Stimulated activated naive CD4-positive, alpha-beta T cell (primary cell): ENCODE measurements at places on chromosomes 1 and 21.

GRCh38 chr1:221511797-221512196 lies 230.1 kb downstream of the DUSP10 start:
- no peak for DNase-seq

GRCh38 chr1:201171063-201172036 lies 17.1 kb upstream of the TMEM9 start:
- DNase-seq = no peak

DNA sequence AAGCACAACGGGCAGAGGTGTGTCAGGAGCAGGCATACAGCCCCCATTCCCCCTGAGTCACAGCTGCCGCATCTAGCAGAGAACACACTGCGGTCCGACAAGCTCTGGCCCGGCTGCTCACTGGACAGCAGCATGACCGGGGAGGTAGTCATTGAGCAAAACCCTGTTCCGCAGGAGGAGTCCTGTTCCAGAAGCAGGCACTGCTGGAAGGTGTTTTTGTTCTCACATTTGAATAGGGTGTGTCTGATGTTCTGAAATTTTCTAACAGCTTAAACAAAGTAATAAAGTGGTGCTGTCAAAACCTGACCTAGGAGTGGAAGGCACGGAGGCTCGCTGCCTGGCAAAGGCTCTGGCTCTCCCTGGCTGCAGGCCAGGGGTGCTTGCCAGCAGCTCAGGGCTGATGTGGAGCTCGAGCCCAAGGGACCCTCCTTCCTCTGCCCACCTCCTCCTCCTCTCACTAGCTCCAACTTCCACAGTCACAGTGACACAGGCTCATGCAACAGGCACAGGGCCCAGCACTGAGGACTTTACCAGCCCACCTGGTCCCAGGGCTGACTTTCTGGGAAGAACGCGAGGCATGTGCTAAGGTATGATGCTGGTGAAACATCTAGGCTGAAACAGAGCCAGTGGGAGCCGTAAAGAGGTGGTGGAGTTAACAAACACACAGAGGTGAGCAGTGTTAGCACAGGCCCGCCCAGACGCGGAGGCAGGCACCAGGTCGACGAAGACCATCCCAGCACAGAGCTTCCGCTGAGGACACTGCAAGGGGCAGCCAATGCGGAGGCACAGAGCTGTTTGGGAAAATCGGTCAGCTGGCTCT lies 118.6 kb upstream of the IFFO2 start:
- DNase-seq = no peak

GRCh38 chr21:28419811-28420210 lies 572.9 kb downstream of the LTN1 start:
- no peak for DNase-seq

DNA sequence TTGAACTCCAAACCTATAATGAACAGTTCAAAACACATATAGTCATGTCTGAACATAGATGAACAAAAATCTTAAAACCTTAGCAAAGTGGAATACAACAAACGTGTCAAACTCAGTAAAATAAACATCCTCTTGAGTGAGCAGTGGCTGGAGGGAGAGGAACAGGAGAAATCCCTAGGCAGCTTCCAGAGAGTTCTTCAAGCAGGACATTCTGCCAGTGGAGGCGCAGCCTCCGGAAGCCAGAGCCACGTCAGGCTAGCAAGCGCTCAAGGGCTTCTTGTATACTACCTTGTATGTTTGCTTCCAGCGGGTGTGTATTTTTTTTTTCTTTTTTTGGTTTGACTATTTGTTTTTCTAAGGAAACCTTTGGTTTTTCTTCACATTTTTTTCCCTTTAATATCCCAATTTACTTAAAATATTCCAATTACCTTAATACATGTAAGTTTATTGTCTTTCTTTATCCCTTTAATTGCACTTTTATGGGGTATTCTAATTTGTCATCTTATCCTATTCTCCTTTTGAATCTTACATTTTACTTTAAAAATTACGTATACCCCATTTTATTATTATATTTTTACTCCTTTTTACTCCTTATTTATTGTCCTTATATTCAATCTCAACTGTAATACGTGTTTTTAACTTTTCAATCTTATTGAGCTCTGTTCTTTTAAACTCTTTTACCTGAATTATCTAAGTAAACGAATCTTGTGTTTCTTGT lies 42.0 kb downstream of the COLGALT2 start:
- DNase-seq = no peak

DNA sequence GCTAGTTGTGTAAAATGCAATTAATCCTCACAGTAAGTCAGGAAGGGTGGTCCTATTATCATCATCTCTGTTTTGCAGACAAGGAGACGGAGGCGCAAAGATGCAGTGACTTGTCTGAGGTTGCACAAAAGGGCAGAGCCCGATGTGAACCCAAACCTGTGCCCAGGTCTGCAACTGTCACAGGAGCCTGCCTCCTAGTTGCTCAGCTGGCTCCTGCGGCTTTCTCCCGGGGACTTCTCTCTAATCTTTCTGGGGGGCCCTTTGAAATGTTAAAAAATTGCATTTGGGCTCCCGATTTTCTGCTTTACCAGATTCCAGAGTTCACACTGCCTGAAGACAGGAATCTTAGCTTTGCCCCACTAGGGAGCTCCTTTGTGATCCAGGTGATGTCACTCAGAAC lies 9.4 kb downstream of the CNR2 start:
- DNase-seq = no peak

- no peak for DNase-seq
Measured at GRCh38 chr1:67162954-67163353, 3.3 kb upstream of the IL23R start.

- no peak for DNase-seq
Measured at GRCh38 chr1:178954325-178954690, 71.4 kb upstream of the FAM20B start.

DNA sequence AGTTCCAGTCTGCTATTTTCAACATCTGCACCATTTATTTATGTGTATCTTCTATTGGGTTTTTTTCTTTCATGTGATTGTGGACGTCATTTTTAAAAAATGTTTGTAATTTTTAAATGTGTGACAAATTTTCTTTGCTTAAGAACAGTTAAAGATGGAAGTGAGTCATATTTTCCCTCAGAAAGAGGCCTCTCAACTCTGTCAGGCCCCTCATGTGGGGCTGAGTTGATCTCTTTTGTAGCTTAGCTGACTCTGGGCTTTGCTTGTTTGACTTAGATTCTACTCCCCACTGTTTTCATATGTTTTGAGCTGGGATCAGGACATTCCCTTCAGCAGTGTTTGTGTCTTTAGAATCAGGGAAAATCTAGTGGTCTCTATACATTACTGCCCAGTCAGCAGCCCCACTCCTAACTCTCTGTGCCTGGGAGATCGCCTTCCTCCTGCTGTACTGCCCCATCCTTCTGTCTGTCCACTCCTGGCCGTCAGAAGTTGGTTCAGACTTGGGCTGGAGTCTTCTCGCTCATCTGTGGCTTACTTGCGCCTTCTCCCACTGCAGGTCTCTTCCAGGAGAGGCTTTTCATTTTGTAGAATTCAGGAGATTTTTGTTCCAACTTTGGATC lies 137.4 kb downstream of the DYRK1A start:
- no peak for DNase-seq

DNA sequence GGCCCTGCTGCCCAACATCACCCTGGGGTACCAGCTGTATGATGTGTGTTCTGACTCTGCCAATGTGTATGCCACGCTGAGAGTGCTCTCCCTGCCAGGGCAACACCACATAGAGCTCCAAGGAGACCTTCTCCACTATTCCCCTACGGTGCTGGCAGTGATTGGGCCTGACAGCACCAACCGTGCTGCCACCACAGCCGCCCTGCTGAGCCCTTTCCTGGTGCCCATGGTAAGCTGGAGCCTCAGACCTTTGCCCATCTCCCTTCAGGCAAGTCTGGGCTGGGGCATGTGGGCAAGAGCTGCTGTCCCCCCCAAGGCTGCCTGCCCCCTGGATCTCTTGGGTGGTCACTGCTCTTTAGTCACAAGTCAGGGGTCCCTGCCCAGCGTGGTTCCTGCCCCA lies 8.8 kb upstream of the ZBTB48 start:
- DNase-seq = no peak

DNA sequence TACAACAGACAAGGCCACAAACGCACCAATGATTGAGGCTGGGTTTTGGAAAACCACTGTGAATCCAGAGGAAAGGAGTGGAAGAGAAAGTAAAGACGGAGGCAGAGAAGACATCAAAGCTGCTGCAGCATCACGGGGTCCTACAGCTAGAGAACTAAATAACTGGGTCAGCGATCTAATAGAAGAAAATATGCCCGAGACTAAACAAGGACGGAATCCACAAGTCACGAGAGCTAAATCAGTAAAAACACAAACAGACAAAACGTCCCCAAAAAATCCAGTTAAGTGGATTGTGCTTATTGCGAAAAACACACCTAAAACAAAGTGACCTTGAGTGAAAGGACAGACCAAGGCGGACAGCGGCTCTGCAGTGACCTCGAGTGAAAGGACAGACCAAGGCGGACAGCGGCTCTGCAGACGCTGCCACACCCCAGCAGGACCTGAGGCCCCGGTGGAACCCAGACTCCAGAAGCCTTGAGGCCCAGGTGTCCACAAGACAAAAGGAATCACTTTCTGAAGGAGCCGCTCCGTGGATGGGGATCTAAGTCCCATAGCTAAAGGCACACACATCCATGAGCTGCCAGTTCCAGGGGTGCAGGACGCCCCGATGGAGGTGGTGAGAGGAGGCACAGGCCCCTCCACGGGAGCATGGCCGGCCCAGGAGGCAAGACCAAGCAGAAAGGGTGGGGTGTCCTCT lies 6.0 kb downstream of the FTCD start:
- no peak for DNase-seq

GRCh38 chr1:246705368-246705767 lies 18.8 kb upstream of the SCCPDH start:
- DNase-seq = no peak

DNA sequence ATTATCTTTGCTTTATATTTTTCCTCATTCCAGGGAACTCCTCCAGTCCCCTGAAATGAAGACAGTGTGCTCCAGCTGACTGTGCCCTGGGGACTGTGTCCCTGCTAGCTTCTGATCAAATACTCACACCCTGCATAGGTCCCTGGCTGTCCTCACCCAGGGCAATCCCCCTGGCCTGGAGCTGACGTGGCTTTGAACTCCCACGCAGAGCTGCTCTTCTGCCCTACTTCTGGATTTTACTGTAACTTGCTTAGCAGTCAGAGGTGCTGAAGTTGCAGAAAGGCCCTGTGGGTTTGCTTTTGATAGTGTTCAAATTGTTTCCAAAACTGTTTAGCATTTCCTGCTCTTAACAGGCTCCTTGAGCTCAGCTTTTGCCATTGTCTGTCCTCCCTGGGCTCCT lies 186.5 kb downstream of the FASLG start:
- DNase-seq = no peak

DNA sequence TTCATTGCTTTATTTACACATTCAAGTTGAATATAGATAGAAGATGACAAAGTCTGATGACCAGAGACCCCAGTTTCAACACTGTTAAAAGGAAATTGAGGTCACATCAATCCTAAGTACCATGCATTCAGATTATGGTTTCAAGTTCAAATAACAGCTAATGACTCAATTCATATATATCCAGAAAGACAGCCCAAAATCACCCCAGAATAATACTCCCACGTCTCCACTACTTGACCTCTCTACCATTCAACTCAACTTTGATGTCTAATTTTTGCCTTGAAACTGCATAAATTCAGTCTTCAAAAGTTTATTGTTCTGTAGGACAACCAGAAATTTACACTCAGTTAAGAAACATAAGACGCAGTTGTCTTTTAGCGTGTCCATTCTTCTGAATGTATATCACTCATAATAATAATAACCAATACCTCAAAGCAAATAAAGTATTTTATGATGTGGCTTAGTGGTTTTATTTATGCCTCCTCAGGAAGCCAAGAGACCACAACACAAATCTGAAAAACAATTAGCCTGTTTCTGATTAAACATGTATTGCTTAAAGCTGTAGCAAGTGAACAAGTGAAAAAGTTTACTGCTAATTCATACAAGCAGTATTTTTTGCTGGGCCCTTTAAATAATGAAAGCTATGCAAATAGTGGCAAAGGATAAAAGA lies 569.0 kb downstream of the LTN1 start:
- DNase-seq = no peak

DNA sequence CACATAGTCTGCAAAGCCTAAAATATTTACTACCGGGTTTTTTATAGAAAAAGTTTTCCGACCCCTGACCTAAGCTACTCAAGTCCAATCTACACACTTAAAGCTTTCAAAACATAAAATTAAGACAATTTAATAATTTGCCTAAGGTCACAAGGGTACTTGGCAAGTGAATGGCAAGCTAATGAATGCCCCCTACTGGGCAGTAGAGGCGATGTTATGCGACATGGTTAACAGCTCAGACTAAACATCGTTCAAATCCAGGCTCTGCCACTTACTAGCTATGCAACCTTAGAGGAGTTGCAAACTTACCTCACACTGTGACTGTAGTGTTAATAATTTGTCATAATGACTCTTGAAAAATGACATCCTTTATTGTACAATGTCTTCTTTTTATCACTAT lies 317.2 kb upstream of the NFIA start:
- DNase-seq = no peak

DNA sequence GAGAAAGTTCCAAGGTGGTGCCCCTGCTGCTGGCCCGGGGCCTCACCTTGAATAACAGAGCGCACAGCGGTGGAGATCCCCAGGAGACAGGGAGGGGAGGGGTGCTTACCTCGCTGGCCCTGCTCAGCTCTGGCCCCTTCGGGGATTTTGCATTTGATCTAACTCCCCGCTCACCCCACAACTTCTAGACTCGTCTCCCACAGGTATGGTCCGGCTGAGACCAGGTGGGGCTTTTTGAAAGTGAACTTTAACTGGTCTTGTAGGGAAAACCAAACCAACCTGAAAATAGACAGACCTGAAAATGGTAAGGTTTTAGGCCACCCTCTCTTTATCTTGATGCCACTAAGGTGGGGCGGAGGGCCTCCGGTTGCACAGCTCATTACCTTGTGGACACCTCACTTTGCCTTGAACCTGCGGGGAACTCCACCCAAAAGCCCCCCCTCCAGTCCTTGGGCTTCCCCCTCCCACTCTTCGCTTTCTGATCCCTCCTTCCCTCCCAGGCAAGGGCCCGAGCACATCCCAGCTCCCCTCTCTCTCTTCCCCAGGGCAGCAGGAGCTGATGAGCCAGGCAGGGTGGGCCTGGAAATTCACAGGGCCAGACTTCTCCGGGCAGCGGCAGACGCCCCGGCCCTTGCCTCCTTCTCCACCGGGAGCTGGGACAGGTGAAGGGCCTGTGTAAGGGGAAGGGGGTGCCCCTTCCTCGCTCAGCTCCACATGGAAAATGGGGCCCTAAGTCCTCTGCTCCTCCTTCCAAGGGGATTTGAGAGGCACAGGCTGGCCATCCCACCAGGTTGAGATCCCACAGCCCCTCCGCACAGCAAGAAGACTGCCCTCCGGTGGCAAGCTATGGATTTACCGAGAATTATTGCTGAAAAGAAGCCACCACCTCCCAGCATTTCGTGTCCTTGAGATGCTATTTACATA lies 16.1 kb downstream of the TNFRSF8 start:
- no peak for DNase-seq

GRCh38 chr1:157496121-157496526 lies 56.2 kb downstream of the FCRL5 start:
- DNase-seq = no peak

- DNase-seq = no peak
Measured at GRCh38 chr1:96038636-96039035, 682.9 kb upstream of the PTBP2 start.

- no peak for DNase-seq
Measured at GRCh38 chr1:168504064-168504837, 39.5 kb downstream of the XCL2 start.
